ENCODE measurements at places on chromosomes 7 and 10. TPM values are rescaled to one million over a fixed set of nuclear protein-coding genes. Genes with fewer than 3 reads are reported as not detected.

CDHR1 gene
- total RNA-seq, result 1.5 TPM

FAM149B1 gene
- 37.4 TPM for total RNA-seq

CYP3A4 gene
- 0.18 TPM for total RNA-seq

SUGCT gene
- 6.3 TPM for total RNA-seq

FGFR2 gene
- total RNA-seq, result 159 TPM

ARHGAP22 gene
- 3.0 TPM for total RNA-seq

ERVW-1 gene
- total RNA-seq, result not detected

KIAA1549 gene
- 8.6 TPM for total RNA-seq

Measured in uterus (tissue), 4 donors.